ENCODE measurements at places on chromosomes 7 and 10.

DNA sequence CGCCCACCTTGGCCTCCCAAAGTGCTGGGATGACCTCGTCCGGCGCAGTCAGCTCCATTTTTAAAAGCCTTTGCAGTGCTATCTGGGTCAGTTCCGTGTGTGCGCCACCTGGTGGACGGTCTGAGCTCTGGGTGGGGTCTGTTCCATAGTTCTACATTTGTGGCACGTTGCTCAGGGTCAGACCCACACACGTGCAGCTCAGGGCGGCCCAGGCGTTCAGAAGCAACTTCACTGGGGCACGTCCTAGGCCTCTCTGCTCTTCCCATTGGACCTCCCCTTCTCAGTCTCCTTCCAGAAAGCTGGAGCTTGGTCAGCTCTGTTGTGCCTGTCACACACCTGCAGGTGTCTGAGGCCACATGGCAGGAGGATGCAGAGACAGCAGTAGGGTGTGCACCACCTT, 137.9 kb downstream of the DNAJB6 start:
- DNase-seq = peak; percentile 18

- no peak for DNase-seq
These were observed 61.8 kb downstream of the PTPRN2 start for GRCh38 chr7:158525648-158526484.

DNA sequence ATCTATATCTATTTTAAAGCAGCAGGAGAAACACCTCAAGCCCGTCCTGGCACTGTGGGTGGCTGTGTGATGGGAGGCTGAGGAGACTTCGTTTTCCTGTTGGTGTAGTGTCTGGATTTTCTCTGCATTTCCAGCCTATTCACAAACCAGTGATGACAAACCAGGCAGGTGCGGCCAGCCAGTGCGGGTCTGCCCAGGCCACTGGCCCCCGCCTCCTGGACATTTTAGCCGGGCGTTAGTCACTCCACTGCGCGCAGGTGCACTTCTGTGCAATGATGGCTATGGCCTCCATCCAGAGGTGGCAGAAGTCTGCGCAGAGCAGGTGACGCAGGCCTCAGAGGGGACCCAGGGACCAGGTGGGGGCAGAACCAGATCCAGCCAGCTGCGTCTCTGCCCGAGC, 64.9 kb upstream of the PITRM1 start:
- DNase-seq = no peak

DNA sequence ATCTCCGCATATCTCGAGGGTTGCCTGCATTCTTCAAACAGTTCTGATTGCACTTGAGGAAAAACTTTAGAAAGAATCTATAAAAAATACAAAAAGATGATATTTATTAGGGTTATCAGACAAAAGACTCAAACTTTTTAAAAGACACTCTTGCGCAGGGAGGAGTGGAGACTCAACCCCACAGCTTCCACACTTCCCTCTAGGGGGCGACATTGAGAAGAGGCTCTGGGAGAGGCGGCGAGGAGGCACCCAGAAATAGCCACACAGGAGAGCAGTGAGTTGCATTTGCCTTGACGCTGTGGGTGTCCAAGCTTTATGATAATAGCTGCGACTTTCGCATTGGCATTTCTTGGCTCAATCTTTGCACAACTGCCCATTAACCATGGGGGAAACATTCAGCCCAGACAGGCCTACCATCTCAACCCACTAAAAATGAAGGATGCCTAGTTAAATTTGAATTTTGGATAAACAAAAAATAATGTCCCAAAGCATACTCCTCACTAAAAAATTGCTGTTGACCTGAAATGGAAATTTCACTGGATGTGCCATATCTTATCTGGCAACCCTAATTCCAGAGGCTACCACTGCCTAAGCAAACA, 86.2 kb downstream of the EBF3 start:
- DNase-seq = no peak

DNA sequence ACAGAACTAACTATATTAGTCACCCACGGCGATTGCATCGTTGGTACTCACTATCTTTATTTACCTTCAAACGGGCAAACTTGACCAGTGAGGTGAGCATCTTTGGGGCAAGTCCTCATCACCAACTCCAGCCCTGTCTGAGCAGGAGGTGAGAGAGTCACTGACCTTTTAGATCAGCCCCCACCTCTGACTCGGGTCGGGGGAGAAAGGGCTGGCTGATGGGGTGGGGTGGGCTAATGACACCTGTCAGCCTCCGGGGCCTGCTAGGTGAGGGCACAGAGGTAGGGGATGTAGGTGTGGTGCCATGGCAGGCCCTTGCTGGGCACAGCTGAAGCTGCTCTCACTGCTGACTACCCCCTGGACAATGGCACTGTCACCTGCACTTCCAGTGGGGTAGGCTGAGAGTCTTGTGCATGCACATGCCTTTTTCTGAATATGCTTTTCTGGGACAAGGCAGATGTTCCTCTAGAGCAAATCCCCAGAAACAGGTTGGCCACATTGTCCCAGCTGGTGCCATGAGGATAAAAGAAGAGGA, 359.5 kb upstream of the MKI67 start:
- DNase-seq = no peak

- DNase-seq = peak; percentile 55
These were observed 6.4 kb downstream of the AGBL3 start for GRCh38 chr7:134992626-134993179.

DNA sequence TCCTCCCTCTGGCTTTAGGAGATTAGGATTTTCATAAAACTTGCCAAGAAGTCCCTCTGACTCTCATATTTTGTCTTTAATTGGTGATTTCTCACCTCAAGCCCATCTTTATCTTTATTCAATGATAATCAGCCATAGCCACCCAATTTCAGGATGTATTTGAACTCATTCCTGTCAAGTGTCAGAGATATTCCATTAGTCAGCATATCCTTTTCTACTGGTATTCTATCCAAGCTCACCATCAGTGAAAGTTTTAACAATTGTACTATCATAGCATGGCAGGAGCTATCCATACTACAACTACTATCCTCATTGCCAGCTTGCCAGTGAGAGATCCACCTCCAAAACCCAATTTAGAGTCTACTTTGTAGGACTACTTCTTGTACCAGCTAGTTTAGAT, 114.6 kb downstream of the GNAI1 start:
- no peak for DNase-seq

- peak; percentile 73 for DNase-seq
These were observed 97.0 kb upstream of the AMPH start for GRCh38 chr7:38728145-38728544.

GRCh38 chr7:102036958-102037357, 219.5 kb downstream of the CUX1 start:
- no peak for DNase-seq

GRCh38 chr7:5420067-5420880, 3.4 kb downstream of the TNRC18 start:
- DNase-seq = peak; percentile 16

- DNase-seq = peak; percentile 74
These were observed 46.8 kb downstream of the HIPK2 start for GRCh38 chr7:139730746-139731612.

GRCh38 chr10:72834183-72834825, 59.2 kb upstream of the OIT3 start:
- peak; percentile 72 for DNase-seq

GRCh38 chr10:27912231-27912630, 86.6 kb downstream of the ODAD2 start:
- DNase-seq = no peak

DNA sequence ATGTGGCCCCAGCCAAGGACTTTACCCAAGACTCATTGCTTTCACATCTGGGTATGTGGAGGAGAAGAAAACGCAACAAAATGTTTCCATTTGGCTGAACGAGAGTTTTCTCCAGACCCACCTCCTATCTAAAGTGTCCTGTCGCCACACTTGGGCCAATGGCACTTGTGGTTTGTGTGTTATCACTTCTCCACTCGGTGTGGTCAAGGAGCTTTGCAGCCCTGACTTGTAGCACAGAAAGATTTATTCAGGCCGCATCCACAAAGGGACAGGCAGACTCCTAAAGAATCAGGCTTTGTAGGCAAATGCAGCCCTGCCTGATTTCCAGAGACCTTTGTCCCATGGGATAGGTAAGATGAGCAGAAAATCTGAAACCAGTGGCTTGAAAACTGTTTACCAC, 12.8 kb upstream of the LRRC4 start:
- no peak for DNase-seq

DNA sequence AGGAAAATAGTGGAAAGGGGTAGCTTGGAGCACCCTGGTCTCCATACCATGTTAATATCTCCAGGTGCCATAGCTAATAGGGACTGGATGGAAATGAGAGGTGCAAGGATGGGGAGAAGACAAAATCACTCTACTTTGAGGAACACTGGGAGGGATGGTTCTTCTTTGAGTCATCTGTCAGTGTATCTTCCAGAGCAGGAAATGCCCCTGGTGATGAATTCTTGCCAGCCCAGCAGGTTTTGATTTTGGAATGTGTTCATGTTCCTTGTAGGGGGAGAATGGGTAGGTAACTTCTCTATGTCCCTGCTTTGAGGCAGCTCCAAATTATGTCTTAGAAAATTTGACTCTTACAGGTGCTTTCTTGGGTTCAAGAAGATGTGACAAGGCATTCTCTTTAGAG, 177.0 kb upstream of the GLI3 start:
- DNase-seq = no peak

- no peak for DNase-seq
These were observed 202.0 kb downstream of the STK31 start for GRCh38 chr7:23912065-23912464.

DNA sequence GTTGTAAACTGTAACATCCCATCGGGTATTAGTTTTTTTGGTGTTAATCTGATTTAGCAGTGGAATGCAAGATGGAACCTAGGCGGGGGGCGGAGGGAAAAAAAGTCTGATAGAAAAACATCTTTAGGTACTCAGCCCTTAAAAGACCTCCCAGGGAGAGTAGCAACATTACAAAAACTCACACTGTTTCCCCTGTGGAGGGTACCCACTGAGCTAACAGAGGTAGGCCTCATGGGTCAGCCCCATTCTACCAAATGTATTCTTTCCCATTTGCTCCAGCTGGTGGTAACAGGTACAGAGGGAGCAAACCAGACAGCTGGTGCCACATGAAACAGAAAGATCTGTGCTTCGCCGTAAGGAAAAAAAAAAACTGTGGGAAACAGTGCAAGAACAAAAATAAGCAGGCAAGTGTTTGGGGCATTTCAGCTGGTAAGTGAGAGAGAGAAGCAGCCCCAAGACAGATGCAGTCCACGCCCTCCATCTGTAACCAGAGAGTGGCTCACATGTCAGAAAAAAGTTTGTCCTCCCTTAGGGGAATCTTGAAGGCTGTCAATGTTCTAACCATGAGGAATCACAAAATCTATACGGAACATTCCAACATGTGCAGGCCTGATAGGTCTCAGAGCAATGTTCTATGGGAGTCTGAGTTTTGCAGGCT, 65.3 kb downstream of the HOXA1 start:
- no peak for DNase-seq

GRCh38 chr7:138435231-138435919, 24.7 kb upstream of the TRIM24 start:
- DNase-seq = no peak

DNA sequence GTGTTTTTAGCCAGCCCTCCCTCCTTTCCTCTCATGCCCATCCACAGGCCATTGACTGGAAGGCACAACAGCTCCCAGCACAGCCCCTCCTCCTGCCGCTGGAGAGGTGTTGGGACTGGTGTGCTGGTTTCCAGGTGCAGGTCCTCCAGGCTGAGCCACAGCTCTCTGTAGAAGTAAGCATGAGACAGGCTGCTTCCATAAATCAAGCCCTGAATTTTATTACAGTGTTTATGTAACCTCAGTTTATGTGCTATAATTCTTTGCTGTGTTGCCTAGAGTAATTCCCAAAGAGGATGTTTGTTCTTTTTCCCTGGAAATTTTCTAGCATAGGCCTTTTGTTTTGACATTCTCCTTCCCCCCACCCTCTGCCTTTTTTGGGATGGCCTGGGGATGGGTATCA, 445.8 kb downstream of the AUTS2 start:
- no peak for DNase-seq

DNA sequence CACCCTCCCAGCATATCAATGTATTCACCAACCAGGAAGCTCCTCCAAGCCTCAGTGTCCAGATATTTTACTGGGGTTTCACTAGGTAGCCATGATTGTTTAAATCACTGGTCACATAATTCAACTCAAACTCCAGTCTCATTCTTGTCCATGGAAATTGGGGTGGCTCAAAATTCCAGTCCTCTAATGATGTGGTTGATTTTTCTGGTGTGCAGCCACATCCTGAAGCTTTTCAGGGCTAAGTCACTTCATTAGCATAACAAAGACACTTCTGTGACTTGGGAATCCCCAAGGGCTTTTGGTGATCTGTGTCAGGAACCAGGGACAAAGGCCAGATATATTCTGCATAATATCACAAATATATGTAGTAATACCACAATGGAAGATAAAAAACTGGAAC, 786.9 kb upstream of the IGFBP3 start:
- no peak for DNase-seq

DNA sequence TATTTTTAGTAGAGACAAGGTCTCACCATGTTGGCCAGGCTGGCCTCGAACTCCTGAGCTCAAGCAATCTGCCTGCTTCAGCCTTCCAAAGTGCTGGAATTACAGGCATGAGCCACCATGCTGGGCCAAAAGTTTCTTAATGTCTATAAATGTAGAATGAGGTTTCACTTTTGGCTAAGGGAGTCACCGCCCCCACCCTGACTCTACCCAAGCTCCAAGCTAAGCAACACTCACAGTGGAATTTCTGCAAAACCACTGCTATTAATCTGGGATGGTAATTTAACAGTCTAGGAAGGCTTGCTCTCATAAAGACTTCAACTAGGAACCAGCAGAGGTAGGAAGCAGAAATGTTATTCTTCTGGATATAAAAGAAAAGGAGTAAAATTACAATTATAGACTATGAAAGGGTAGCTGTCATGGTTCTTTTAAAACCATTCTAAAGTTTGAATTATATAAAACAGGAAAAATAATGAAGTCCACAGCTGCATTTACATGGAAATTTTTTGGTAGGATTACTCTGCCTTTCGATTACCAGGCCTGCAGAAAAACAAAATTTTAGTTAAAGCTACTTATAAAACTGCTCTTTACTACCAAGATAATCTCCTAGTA, 211.6 kb downstream of the SFMBT2 start:
- DNase-seq = no peak

- peak; percentile 14 for DNase-seq
These were observed 649.6 kb downstream of the LRMDA start for GRCh38 chr10:76080991-76081390.

DNA sequence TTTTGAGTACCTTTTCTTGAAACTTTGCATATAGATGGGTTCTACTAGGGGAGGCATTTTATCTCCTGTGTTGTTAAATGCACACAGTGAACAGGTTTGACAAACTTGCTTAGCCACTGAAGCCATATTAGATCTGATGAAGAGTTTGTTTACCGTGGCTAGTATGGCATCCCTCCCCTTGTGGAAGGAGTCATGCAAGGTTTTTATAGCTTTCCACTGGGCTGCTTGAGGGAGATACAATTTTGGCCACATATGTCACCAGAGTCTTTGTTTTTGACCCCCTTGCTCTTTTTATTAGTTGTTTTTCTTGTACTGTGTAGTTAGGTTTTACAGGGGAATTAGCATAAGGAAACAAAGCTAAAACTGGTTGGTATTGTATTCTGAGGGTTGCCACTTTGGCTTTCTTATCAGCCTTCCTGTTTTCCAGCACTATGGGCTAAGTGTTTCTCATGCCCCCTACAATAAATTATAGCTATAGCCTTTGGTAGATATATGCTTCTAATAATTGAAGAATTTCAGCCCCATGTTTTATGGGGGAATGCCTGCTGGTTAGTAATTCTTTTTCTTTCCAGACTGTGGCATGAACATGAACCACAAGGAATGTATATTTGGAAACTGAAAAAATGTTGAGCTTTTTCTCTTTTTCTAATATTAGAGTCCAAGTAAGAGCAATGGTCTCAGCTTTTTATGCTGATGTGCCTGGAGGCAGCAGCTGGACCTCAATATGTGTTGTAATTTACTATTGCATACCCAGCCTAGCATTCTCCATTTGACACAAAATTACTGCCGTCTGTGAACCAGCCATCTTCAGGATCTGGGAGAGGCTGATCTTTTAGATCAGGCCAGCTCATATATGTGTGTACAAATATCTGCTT, 18.4 kb upstream of the STEAP2 start:
- no peak for DNase-seq
